ENCODE measurements at places on chromosomes 5 and 9.

- no peak for DNase-seq
These were observed 59.5 kb downstream of the MVB12B start for GRCh38 chr9:126386088-126386487.

GRCh38 chr5:84292000-84292642 is 92.6 kb downstream of the EDIL3 start:
- DNase-seq, result no peak

DNA sequence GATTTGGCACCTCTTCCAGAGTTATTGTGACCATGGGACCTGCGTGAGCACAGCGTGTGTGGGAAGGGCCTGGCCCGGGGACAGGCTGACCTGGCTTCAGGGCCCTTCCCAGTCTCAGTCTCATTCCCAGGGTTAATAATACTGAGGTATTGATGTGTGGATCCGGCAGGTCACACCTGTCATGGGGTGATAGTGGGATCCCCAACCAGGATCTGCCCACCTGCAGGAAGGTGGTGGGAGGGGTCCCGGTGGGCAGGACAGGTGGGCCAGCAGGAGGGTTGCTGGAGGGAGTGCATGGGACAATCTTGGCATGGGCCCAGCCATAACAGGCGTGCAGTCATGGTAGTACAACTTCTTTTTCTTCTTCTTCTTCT is 55.4 kb downstream of the COL15A1 start:
- no peak for DNase-seq

GRCh38 chr9:129052592-129052991 is 16.2 kb downstream of the MIGA2 start:
- DNase-seq, result no peak

- no peak for DNase-seq
These were observed 22.2 kb downstream of the MROH2B start for GRCh38 chr5:41048986-41049385.

- no peak for DNase-seq
These were observed 46.5 kb downstream of the PPP1R2B start for GRCh38 chr5:156896546-156896945.

DNA sequence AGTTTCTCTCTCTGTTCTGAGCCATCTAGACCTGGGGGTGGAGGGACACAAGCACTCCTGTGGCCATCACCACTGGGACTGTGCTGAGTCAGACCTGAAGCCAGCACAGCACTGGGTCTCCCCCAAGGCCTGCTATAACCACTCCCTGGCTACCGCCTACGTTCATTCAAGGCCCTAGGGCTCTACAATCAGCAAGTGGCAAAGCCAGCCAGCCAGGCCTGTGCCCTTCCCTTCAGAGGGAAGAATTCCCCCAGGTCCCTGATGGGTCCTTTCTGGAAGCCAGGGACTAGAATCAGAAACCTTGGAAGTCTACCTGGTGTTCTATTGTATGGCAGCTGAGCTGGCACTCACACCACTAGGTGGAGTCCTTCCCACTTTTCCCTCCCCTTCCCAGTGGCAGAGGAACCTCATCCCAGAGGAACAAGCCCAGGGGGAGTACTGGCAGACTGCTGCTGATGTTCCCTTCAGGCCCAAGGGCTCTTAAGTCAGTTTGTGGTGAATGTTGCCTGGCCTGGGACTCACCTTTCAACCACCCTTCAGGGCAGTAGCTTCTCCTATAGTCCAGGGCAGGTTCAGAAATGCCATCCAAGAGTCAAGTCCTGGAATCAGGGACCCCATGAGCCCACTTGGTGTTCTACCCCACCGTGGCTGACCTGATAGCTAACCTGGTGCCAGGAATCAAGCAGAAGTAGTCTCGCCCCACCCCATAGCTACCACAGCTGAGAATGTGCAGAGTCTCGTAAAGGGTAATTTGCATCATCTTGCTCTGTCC is 20.0 kb downstream of the JMY start:
- DNase-seq, result no peak

DNA sequence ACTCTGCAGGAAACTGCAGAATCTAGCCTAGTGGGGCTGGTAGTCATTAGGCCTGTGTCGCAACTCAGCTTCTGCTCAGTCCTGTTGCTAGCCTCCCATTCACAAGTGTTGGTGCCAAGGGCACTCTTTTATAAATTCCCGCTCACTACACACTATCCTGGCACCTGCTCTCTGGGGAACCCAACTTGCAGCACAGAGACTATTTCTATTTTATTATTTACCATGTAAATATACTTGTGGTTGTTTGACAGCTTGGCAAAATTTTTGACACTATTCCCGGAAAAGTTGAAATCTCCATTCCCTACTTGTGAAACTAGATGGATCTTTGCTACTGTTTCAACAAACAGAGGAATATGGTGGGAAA is 20.4 kb upstream of the SMC2 start:
- DNase-seq, result no peak

- no peak for DNase-seq
These were observed 52.6 kb upstream of the FCN2 start for GRCh38 chr9:134827993-134828392.

GRCh38 chr5:58201922-58202648 is 257.8 kb downstream of the PLK2 start:
- DNase-seq, result no peak

GRCh38 chr5:156593546-156593945 is 256.5 kb upstream of the PPP1R2B start:
- DNase-seq, result no peak

- no peak for DNase-seq
These were observed 27.6 kb downstream of the TRPC7 start for GRCh38 chr5:136337788-136338187.

- DNase-seq, result no peak
These were observed 14.5 kb upstream of the LPCAT1 start for GRCh38 chr5:1538276-1538675.

- no peak for DNase-seq
These were observed 616.6 kb downstream of the TLE1 start for GRCh38 chr9:81072758-81073157.

GRCh38 chr5:175837171-175837699 is 34.1 kb upstream of the CPLX2 start:
- no peak for DNase-seq

DNA sequence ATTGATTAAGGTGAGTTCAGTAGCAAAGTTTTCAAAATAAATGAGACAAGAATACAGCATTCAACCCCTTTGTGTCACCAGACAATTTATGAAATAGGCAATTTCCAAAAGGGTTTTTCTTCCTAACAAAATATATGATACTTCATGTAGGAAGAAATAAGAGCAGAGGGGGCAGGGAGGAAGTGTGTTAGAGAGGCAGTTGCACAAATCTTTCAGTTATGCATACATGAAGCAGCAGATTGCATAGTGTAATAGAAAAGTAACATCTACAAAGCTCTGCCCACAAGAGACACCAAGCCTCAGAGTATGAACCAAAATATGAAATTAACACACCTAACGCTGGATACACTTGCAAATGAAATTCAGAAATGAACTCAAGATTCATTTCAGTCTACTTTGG is 157.0 kb downstream of the DENND1A start:
- no peak for DNase-seq

DNA sequence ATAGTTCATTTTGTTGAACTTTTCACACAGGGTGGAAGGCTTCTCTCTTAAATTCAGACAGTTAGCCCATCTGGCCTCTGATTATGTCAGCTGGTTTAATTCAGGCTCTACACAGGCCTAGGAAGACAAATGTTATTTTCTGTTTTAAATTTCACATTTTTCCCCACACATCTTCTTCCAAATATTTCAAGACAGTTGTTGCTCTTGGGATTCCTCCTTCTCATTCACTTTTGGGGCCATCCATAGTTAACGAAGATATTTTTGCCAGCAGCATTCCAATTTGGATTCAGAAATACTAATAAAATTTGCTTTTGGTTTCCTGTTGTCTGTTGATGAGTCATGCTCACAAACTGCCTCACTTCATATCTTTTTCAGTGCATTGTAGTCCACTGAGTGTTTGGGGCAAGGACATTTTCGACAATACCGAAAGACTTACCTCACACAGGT is 475.4 kb downstream of the DMAC1 start:
- no peak for DNase-seq

GRCh38 chr9:134372581-134373267 is 46.5 kb downstream of the RXRA start:
- no peak for DNase-seq

- no peak for DNase-seq
These were observed 36.4 kb downstream of the GGTA1 start for GRCh38 chr9:121463026-121463807.

DNA sequence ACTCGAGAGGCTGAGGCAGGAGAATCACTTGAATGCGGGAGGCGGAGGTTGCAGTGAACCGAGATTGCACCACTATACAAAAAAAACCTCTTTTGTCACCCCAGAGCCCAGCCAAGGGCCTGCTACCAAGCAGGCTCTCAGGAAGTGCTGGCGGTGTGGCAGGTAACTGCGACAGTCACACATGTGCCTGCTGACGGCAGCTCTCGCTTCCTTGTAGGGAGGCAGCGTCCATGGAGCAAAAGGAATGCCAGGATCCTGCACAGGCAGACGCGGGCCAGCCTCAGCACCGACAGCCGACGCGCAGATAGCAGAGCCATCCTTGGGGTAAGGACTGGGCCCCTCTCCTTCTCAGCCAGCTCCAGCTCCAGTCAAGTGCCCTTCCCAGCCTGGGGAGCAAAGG is 3.9 kb downstream of the LRRC8A start:
- no peak for DNase-seq

GRCh38 chr9:14140096-14140697 is 173.7 kb downstream of the NFIB start:
- DNase-seq, result no peak

- DNase-seq, result no peak
These were observed 291.4 kb downstream of the YTHDC2 start for GRCh38 chr5:113804943-113805342.

- no peak for DNase-seq
These were observed 28.2 kb downstream of the PLCXD3 start for GRCh38 chr5:41482173-41482572.

GRCh38 chr9:83342731-83343130 is 195.5 kb downstream of the FRMD3 start:
- DNase-seq, result no peak

GRCh38 chr9:94479757-94480156 is 75.1 kb upstream of the PCAT7 start:
- no peak for DNase-seq

- no peak for DNase-seq
These were observed 31.8 kb upstream of the FGF1 start for GRCh38 chr5:142717582-142718215.

DNA sequence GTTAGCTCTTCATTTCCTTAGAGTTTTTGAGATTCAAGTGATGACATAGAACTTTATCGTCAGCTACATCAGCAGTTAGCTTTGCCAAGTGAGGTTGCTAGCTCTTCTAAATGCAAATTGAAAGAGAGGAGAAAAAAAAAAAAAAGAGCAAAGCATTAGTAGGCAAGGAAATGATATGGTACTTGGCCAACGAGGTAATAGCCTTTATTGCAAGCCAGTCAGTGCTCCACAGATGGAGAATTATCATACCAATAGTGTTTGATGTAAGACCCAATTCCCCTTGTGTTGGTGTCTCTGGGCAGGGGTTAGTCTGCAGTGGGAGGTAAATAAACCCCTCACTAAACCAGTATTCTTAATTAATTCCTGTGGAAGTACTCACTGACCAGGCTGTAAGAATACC is 992.1 kb downstream of the PTPRD start:
- no peak for DNase-seq

GRCh38 chr9:114884787-114885452 is 45.5 kb downstream of the TNFSF8 start:
- DNase-seq, result no peak

- no peak for DNase-seq
These were observed 38.5 kb upstream of the FAM81B start for GRCh38 chr5:95352691-95353090.

DNA sequence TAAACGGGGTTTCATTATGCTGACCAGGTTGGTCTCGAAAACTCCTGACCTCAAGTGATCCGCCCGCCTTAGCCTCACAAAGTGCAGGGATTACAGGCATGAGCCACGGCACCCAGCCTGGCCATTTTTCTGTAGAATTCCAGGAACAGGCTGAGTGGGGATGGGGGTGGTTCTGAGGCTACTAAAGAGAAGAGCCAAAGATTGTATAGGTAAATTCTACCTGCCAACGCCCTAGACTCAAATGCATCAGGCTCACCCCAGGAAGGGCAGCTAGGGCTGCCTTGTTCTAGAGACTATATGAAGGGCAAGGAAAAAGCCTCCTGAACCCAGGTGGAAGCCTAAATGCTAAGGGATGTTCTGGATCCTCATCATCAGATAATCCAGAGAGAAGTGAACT is 1.6 kb upstream of the C5orf52 start:
- no peak for DNase-seq

GRCh38 chr9:76023715-76024195 is 133.3 kb downstream of the PCSK5 start:
- DNase-seq, result no peak

GRCh38 chr9:20732118-20732517 is 48.1 kb downstream of the FOCAD start:
- DNase-seq, result no peak

DNA sequence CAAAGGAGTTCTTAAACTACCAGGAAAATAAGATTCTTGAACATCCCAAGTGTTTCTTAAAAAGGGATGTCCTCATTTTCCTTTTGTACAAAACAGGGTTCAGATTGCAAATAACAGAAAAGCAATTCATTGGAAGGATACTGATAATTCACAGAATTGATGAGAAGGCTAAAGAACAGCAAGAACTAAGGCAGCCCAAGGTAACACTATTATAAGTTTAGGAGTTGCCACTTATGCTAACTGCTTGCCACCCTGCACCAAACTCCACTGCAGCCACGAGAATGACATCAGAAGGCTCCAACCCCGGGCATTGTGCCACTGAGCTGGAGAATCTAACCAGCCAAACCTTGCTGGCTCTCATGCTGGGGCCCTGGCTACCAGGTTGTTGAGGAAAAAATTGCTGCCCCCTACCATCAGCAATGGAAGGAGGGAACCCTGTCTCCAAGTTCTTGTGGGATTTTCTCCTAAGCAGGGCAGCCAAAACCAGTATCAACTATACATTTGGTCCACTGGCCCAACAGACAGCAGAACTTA is 123.4 kb downstream of the ARL15 start:
- no peak for DNase-seq

- no peak for DNase-seq
These were observed 87.3 kb downstream of the HRH2 start for GRCh38 chr5:175745210-175745609.

DNA sequence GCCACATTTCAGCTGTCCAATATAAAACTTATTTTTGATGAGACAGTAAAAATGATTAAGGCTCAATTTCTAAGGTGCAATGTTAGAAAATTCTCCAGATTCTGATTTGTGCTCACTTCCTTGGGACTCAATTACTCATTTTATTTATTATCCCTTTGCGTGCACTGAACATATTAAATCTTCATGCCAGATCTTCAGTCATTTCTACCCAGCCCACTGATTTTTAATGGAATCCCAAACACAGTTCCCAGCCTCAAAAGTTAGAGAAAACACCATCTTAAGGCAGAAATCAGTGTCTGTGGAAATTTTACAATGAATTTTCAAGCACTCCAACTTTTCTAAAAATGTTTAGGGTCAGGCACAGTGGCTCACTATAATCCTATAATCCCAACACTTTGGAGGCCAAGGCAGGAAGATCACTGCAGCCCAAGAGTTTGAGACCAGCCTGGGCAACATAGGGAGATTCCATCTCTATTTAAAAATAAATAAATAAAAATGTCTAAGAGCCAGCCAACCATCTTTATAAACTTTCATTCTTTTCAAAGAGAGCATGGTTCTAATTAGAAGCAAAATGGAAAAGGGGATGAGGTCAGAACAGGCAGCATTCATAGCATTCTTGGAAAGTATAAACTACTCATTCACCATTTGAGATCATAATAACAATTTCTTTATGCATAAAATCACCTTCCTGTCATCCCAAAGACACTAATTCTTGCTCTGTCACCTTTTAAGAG is 53.7 kb downstream of the TLE1 start:
- DNase-seq, result no peak
